ENCODE measurements at places on chromosomes 12 and 14.

DNA sequence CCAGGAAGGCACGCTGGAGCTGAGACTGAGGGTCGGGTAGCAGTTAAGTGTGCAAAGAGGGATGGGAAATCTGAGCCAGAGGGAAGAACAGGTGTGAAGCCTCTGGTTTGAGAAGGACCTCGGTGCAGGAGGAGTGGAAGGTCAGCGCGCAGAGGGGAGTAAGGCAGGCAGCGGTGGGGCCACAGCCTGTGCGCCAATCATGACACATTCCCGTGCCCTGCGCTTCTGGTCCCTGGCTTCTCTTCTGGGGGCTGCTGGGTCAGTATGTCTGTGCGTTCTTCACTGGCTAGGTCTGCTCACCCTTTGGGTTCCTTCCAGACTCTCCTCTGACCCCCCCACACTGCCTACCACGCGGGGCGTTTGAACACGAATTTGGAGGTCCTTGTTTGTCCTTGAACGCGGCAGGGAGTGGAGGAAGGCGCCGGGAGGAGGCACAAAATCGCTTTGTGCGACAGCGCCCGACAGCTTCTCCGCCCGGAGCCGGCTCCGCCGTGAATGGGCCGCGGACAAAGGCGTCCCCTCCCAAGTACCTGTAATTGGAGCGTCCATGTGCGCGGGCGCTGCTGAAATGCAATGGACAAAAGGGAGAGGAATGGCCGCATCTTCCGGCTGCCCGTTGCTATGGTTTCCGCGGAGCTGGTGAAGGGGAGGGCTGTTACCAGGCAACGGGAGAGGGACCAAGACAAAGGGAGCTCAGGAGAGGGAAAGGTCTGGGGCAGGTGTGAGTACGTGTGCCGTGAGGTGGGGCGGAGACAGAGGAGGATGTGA, 207.2 kb upstream of the SRRM4 start:
- DNase-seq, result no peak

- DNase-seq, result no peak
These were observed 23.7 kb downstream of the SLC5A8 start for GRCh38 chr12:101186291-101186690.

DNA sequence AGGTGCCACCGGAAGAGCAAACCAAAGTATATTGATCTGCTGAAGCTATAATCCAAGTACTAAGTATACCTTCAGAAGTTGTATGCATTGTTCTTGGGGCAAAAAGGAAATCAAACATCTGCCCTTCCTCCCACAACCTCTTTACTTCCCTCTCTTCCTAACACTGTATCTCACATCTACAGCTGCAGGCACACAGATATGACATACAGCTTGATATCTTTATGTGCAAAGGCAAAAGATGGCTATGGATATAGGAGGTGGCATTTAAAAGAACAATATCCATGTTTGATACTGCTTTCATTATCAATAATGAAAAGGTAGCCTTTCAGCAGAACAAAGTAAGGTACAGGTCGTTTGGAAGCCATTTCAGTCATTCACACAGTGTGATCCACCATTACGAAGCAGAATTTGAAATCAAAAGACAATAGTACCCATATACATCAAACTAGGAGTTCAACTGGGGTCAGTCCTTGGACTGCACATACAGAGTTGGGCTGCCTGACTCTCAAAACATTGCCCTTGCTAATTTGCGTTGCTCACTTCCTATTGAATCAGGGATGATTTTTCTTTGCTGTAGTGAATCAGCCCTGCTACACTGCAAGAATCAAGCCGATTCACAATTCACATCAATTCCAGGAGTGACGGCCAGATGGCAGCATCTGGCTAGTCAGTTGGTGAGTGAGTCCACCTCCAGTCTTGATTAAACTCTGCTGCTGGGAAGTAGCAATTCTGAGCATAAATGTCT, 8.9 kb downstream of the ANG start:
- peak; percentile 40 for DNase-seq

DNA sequence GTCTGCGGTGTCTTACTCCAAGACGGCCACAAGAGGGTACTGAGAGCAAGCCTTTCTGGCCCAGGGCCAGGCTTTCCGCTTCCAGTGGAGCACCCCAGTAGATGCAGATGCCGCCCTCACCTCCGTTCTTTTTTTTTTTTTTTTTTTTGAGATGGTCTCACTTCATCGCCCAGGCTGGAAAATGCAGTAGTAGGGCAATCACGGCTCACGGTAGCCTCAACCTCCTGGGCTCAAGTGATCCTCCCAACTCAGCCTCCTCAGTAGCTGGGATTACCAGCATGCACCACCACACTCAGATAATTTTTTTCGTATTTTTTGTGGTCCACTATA, 5.6 kb upstream of the LBHD2 start:
- DNase-seq, result peak; percentile 70

DNA sequence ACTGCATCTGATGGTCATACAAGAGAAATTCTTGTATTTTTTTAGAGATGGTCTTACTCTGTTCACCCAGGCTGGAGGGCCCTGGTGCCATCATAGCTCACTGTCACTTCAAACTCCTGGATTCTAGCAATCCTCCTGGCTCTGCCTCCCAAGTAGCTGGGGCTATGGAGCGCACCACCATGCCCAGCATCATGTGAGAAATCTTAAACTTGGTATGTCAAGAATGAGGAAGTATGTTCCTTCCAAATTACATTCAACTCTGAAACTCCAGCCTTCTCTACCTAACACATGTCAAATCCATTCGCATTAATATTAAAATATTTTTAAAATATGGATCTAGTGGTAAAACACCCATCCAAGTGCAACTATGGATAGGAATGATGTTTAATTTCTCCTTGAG, 27.5 kb upstream of the CDKN3 start:
- no peak for DNase-seq

GRCh38 chr14:90698379-90698869, 117.8 kb downstream of the TTC7B start:
- DNase-seq, result no peak

- DNase-seq, result no peak
These were observed 128.6 kb downstream of the ACSS3 start for GRCh38 chr12:81206429-81206828.

- DNase-seq, result no peak
These were observed 3.4 kb upstream of the MYRFL start for GRCh38 chr12:69821456-69822159.

GRCh38 chr14:46574221-46574977, 77.2 kb downstream of the RPL10L start:
- DNase-seq, result no peak

All from stimulated activated CD8-positive, alpha-beta memory T cell treated with anti-CD3 and anti-CD28 coated beads, Interleukin-7, amount 100 ng/mL, for 4 hours (primary cell).